GM23248 (cell line): ENCODE measurements at places on chromosomes 1 and 21.

DNA sequence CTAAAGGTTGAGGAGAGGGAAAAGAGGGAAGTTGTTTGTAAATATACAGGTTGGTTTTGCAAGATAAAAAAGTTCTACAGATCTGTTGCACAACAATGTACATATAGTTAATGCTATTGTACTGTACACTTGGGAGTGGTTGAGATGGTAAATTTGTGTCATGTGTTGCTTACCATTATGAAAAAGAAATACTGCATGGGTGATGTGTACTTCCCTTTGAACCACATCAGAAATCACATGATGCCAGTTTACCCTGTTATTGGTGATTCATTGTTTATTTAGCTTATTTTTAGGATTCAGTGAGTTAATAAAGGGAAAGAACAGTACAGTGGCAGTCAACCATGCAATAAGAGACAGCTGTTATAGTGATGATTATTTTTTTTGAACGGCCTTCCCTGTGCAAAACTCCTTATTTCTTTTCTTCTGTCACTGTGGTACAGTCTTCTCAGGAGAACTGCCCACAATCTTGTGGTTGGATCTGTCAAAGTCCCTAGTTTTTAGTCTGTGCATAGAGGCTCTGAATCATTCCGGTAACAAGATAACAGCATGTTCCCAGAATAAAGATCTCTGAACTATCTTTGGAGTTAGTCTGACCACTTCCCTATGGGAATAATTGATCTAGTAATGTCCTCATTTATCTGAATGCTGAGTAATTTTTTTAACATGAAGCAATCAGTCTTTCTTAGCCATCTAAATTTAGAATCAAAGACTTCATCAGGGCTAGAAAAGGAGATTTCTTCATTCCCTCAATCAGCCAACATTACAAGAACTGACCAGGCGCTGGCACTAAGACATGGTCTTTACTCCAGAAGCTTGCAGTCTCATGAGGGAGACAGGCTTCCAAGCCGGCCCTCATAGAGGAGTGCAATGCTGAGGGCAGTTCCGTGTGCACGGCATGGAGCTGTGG lies 84.2 kb downstream of the SH3GLB1 start:
- peak; percentile 74 for DNase-seq

GRCh38 chr1:209805341-209805781 lies 581 bp downstream of the IRF6 start:
- DNase-seq = no peak

- DNase-seq = no peak
Measured at GRCh38 chr1:26358411-26359384, 4.8 kb upstream of the CRYBG2 start.

DNA sequence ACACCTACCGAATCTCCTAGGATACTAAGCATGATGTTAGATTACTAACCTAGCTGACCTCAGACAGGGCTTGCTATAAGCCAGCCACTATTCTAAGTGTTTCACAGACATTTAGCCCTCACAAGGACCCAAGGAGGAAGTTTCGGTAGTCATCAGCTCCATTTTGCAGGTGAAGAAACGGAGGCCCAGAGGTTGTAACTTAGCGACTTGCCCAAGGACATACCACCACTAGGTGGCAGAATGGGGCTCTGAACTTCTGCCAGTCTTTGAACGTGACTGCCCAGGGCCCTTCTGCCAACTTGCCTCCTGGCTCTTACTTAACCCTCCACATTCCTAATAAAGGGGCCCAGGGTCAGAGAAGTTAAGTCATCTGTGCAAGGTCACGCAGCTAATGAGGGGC lies 283.5 kb downstream of the C1orf94 start:
- peak; percentile 18 for DNase-seq

GRCh38 chr1:153951801-153952200 lies 5.3 kb upstream of the DENND4B start:
- no peak for DNase-seq

- no peak for DNase-seq
Measured at GRCh38 chr1:229225331-229225782, 45.6 kb upstream of the RAB4A start.

DNA sequence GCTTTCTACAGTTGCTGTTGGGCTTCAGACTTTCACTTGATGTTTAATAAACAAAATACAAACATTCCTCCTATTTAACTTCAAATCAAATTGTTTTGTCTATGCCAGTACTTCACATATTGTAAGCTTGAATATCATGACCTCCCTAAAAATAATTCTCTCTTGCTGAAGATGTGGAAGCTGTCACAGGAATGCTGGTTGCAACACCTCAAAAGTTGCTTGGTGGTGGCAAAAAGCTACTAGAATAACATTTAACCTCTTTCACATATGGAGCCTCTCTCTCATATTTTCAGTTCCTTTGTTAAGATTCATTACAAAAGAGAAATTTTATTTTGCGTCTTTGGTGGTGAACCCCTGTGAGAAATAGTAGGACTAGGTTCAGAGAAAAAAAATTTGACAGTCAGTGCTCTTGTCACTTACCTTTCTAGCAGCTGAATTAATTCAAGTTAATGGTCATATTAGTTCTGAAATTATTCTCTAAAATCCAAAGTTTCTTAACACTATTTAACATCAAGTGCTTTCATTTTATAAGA lies 25.5 kb upstream of the F13B start:
- DNase-seq = peak; percentile 12

DNA sequence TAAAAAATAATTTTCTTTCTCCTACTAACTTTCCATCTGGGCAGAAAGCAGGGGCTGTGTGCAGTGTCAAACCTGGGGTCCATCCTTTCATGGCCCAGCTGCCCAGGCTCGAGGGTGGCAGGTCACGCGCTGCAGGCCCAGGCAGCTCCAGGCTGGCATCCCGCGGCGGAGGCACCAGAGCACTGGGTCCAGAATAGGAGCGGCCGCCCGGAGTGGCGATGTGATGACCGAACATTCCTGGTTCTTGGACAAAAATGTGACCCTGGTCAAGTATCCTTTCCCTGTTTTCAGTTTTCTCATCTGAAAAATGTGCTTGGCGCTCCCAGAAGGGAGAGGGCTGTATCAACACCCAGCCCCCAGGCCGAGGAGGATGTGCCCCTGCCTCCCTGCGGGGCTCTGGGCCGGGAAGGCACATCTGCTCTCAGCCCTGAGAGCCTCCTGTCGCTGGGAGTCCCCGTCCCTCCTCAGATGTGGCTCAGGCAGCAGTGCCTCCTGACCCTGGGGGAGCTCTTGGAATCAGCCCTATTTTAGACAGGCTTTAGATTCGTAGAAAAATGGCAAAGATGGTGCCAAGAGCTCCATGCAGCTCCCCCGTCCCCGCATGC lies 29.3 kb downstream of the SLX9 start:
- no peak for DNase-seq

DNA sequence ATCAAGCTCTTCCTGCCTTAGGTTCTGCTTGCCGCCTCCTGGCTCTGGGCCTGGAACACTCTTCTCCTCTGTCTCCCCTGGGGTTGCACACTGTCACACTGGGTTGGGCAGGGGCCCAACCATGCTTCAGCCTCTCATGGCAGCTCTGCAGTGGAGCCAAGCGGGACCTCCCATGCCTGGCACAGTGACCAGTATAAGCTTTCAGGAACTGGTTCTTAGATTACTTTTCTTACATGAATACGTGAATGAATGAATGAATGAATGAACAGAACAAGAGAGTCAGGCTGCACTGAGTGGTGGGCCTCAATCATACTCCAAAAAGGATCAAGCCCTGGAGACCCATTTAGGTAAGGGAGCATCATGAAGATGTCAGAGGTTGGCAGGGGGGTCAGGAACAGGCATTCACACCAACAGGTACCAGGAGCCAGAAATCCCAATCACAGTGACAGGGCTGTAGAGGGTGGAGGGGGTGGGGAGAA lies 30.8 kb upstream of the TMEM125 start:
- DNase-seq = no peak

DNA sequence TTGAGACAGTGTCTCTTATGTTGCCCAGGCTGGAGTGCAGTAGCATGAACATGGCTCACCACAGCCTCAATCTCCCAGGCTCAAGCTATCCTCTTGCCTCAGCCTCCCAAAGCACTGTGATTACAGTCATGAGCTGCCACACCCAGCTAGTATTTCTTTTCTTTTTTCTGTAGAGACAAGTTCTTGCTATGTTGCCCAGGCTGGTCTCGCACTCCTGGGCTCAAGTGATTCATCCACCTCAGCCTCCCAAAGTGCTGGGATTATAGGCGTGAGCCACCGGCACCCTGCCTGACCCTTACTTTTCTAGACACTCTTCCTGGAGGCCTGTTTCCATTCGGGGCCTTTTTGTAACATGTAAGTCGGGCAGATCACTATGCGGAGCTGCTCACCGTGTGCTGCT lies 30.1 kb upstream of the SRP9 start:
- DNase-seq = peak; percentile 58

DNA sequence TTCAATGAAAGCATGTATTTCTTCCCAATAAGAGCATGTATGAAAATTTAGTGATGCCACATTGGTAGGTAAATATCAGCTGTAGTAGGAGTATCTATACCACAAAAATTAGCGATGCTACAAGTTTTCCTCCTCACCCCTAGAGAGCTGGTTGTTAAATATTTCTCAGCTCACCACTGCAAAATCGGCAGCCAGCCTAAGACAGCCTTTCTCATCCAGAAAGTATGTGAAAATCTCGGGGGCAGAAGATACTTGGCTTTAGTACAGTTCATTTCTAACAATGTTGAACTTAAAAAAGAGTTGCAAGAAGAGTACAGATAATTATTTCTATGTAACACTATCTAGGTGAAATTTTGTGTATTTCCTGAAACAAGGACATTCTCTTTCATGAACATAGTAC lies 235.4 kb downstream of the TPR start:
- peak; percentile 85 for DNase-seq

DNA sequence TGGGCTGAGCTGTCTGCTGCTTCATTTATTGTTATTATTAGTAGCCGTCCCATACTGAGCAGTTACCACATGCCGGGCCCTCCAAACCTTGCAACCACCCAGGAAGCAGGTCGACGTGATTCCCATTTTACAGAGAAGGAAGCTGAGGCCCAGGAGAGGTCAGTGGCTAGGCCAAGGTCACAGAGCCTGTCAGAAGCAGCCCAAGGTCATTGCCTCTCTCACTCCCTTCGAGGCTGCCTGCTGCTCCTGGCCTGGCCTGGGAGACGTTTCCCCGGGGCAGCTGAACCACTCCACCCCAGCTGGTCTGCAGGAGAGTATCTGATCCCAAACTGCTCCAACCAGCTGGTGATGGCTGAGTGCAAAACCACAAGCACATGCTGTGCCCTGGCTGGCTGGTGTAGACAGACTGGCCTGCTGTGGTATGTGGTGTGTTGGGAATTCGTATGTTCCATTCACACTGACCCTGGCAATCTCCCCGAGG lies 6.5 kb downstream of the PADI4 start:
- no peak for DNase-seq

DNA sequence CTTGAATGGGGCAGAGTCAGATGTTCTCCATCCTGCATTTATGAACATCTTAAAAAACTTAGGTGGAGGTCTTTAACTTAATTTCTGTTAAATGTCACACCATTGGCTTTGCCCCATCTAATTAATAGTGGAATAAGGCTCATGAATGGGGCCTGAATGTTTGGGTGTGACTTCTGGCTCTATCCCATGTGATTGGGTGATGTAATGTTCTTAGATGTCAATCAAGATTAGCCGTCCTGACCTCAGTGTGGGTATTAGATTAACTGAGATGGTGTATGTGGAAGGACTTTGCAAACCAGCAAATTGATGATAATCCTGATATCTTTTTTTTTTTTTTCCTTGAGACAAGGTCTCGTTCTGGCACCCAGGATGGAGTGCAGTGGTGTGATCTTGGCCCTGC lies 38.1 kb downstream of the C1orf21 start:
- no peak for DNase-seq

DNA sequence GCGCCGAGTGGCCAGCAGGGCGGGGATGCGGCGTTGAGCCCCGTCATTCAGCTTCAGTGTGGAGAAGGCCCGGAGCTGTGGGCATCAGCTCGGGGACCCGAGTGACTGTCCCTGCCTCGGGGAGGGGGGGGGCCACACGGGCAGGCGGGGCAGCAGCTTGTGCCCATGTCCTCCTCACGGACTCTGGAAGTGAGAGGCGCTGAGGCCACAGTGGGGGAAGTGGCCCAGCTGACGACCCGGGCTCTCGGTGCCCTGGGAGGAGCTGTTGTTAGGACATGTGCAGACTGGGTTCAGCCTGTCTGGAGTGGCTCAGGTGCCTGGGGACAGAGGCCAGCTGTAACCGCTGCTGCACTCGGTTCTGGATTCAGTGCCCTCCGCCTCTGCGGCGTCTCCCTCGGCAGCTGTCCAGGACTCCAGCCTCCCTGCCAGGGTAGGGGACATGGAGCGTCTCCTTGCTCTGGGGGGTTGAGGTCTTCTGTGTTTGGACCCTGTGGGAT lies 71.1 kb downstream of the SKI start:
- DNase-seq = no peak

DNA sequence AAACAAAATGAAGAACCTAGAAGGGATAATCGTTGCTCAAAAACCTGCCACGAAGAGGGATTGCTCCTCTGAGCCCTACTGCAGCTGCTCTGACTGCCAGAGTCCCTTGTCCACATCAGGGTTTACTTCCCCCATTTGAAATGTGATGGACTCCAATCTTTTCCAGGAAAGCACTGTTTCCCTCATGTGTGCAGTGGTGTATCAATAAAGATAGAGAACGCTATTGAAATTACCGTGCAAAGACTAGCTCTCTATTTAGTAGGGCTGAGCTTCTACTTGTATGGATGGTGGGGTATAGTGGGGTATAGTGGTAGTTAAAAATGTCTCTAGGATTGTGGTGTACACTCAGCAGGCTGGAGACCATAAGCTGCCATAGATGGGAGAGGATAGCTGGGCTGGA lies 3.7 kb downstream of the TMCO2 start:
- no peak for DNase-seq

DNA sequence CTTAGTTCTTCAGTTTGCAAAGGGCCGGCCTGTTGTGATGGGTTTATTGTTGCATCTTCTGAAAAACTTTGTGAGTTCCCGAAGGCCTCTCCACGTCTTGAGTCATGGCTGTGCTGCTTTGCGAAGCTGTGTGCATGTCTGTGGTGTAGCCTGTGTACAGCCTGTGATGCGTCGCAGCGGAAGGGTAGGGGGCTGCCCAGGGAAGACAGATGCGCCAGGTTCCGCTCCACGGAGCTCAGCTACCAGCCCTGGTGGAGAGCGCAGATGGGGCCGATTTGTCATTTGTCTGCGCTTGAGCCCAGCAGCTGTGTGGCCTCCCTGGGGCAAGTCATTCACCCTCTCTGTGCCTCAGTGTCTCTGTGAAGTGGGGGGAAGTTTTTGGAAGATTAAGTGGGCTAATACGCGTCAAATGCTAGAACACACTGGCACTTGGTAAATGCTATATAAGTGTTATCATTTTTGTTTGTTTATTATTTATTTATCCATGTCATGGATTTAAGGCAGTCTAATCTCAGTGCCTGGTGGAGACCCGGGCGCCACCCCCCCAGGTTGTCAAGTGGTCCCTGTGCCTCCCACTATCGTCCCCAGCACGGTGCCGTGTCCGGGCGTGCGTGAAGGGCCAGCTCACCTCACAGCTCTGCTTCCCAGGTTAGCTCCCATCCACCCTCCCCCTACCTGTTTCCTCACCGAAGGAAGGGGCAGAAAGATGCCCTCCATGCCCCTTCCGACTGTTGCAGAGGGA lies 8.4 kb downstream of the PDE9A start:
- no peak for DNase-seq
